Stimulated activated CD8-positive, alpha-beta memory T cell treated with anti-CD3 and anti-CD28 coated beads, Interleukin-2, amount 100 ng/mL, for 48 hours (primary cell): ENCODE measurements at places on chromosomes 7 and 10.

DNA sequence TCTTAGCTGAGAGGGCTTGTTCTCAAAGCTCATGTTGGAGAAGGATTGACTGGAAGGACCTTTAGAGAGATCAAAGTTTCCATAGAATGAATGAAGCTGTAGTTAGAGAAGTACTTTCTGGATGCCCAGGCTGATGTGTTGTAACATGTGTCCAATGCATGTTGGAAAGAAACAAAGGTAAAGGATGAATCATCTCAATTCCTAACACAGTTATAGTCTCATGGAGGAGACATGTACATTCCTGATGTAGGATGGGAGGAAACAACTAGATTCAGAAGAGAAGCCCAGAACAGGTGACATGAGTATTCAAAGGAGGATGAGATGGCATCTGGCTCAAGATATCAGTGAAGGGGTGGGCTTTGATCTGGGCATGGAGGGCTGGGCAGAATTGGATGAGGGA, 152.7 kb downstream of the SH2D4B start:
- DNase-seq = no peak

GRCh38 chr7:2586326-2587020, 27.7 kb downstream of the IQCE start:
- no peak for DNase-seq

DNA sequence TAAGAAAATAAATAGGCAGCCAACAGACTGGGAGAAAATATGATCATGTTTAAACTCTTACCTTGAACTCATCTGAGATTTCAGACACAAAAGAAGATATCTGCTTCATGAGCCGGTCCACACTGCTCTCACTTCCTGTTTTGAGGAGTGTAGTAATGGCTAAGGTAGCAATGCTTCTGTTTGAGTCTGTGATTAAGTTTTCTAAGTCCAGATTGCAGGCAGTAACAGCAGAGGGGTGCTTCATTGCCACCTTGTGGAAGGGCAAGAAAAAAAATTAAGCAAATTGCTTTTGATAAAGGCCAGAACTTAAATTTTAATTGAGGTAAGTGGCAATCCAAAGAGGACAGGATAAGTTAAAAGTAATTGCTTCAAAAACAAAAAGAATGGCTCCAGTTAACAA, 69.1 kb downstream of the MEST start:
- DNase-seq = no peak

DNA sequence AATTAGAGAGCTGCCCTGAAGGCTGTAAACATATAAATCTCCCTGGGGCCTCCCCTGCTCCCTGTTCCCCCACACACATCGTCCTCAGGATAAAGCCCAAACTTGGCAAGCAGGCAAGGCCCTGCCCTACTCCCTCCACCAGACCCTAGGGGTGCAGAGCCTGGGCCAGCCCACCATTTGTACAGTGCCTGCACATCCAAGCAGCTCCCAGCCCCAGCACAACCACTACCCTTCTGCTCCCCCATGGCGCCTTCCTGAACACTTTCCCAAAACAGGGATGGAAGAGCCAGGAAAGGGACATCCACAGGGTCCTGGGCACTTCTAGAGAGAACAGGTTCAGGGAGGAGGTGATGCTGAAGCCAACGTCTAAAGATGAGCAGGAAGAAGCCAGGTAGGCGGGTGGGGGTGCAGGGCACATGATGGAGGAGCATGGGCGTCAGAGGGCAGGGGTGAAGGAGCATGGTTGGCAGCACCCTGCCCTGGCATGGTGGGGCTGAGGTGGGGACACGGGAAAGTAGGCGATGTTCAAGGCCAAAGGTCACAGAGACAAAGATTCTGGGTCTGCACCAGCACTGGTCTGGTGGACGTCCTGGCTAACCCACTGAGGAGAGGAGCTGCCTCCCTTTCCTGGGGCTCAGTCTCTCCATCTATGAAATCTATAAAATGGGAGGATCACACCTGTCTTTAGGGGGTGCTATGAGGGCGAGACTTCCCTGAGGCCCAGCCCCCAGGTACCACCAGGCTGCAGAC, 140.6 kb downstream of the ARHGAP22 start:
- no peak for DNase-seq

DNA sequence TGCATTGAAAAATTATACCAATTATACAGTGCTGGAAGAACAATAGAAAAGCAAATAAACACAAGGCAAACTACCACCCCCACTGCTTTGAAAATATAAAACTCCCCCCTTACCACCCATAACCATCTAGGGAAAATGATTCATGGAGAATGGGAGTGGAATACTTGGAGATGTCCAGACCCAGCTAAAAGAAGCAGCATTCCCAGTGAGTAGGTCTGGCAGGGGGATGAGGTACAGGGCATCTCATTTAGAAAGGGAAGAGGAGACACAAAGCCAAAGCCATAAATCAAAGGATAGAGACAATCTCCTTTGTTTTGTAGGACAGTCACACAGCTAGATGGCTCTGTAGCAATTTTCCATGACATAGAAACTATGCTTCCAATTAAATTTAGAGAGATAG, 36.0 kb upstream of the DGKI start:
- DNase-seq = no peak

DNA sequence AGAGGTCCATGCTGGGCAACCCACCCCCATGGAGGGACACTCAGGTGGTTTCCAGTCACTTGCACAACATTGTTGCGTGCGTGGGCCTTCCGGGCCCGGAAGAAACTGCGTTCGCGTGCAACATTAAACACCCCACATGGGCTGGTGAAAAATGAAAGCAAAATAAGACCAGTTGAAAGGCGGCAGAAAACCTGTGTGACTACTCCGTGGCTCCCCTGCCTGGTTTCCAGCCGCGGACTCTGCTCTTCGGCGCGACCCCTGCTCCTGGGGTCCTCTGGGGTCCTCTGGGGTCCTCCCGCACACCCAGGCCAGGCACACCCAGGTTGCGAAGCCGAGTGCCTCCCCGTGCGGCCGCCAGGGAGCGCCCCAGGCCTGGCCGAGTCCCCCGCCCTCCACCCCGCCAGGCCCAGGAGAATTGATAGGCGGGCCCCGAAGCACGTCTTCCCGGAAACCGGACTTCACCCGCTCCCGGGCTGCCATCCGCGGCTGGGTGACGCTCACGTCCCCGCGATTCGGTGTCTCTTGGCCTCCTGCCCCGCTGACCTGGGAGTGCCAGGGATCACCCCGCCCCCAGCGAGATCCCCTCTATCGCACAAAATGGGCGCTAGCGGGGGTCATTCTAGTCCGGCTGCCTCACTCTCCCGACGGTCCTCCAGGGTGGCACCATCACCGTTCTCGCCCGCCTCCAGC, 1.9 kb upstream of the SH2D4B start:
- DNase-seq = peak; percentile 66

- no peak for DNase-seq
Measured at GRCh38 chr7:26265499-26266075, 26.1 kb upstream of the SNX10 start.

GRCh38 chr7:22430457-22430856, 69.5 kb downstream of the STEAP1B start:
- DNase-seq = no peak

DNA sequence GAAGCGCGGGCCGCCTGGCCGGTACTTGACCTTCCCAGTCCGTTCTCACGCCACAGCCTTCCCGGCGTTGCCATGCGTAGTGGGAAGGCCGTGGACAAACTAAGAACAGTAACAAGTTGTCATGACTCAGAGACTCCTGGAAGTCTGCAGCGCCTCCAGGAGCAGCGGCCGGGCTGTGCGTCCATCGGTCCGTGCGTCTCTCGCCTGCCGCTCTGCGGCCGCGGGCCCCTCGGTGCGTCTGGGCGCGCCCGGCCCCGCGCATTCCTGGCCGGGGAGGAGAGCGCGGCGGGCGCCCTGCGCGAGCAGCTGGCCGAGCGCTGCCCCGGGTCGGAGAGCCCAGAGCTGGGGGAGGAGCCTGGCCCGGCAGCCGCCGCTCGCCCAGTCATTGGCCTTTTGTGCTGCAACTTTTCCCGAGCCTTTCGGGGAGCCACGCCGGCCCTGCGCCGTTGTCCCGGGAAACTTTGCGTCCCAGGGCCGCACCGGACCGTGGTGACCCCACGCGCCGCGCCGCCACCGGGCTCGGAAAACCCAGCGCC, 123.7 kb downstream of the TACC2 start:
- no peak for DNase-seq

GRCh38 chr10:97034958-97035769, 150.6 kb downstream of the SLIT1 start:
- DNase-seq = no peak

GRCh38 chr7:35691827-35692307, 3.1 kb downstream of the HERPUD2 start:
- no peak for DNase-seq

DNA sequence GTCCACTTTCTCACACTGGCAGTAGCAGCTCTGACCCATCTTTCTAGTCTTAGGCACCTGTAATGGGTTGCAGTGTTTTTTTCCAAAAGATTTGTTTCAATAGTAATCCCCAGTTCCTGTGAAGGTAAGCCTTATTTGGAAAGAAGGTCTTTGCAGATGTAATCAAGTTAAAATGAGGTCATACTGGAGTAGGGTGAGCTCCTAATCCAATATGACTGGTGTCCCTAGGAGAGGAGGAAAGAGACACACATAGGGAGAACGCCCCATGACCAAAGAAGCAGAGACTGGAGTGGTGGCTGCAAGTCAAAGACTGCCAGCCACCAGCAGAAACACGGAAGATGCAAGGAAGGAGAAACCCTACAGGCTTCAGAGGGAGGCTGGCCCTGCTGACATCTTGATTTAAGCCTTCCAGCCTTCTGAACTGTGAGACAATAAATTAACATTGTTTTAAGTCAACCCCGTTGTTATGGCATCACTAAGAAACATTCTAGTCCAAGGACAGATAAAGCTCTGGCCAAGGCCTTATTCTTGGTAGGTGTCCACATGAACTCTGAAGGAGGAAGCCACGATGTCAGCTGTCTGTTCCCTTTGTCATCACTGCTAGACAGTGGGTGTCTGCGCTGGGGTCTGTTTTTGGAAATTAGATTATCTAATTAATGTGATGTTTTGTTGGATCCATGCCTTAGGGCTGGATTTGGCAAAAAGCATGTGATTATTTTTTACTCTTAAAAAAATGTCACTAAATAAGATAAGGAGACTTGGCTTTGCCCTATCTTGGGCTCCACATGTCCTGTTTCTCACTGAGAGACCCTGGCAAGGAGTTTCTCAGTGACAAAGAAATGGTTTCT, 214.9 kb downstream of the KCNMA1 start:
- no peak for DNase-seq

DNA sequence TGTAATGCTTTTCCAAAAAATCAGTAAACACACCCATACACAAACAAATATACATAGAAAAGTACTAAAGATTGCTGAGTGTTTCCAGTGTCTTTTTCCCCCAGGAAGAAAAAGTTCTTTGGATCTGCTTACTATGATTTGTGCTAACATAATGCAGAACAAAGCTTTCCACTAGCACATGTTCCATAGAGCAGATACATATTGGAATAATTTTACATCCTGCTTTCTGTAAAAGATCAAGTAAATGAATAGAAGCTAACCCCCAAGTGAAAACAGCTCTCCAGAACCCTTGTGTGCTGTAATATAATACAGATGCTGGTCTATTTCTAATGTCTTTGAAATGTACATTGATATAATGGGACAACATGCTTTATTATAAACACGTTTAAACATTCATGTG, 125.5 kb downstream of the PON1 start:
- DNase-seq = no peak

DNA sequence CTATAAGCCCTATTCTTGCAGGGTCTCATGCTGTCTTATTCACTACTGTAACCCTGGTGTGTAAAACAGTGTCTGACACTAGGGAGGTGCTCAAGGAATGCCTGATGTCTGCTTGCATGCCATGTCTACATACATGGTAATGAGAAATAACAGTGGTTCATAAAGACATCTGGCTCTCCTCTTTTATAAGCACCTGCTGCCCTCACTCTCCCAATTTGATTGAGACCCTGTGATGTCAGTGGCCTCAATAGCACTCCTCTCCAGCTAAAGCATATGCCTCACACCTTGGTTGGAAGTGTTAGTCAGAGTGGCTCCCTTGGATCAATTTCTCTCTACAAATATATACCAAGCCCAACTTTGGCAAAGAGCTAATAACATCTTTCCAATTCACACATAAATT, 30.6 kb downstream of the ANK3 start:
- no peak for DNase-seq

DNA sequence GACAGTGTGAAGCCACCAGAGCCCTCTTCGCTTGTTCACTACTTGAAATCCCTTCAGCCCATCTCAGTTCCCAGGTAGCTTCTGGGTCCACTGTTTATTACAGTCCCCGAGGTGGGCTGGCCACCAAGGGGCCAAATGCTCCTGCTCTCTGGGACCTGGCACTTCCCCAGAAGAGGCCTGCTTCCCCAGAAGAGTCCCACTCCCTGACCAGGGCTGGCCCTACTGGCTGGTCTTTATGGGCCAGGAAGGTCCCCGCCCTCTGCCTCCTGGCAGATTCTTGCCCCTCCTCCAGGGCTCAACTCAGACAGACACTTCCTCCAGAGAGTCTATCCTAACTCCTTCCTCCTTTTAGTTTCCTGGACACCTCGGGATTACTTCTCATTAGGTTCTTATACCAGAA, 70.7 kb upstream of the LRRC18 start:
- DNase-seq = no peak

DNA sequence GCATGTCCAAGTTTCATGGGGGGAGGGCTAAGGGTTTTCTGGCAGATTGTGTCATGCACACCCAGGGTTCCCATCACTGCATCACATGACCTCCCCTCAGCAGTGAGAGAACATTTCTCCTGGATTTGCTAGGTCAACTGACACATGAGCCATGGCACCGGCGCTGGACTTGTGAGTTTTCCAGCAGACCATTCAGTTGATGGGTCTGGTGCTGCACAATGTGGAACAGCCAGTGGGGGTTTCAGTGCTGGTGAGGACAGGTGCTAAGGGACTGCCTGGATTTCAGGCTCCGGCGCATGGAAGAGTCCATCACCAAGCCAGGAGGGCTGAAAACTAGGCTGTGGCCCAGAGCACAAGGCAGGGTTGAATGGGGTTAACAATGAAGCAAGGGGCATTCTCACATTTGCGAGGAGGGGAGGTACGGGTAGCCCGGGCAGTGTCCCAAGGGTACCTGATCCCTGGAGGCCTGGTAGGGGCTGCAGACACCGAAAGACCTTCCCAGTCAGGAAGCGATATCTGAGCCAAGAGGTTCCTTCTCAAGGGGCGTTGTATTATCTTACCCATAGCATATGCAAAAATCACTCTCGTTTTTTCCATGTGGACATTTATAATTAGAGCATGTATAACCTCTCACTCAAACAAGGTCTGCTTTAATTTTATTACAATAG, 203.0 kb downstream of the TNS3 start:
- no peak for DNase-seq
